ENCODE measurements at places on chromosomes 11 and 22.

DNA sequence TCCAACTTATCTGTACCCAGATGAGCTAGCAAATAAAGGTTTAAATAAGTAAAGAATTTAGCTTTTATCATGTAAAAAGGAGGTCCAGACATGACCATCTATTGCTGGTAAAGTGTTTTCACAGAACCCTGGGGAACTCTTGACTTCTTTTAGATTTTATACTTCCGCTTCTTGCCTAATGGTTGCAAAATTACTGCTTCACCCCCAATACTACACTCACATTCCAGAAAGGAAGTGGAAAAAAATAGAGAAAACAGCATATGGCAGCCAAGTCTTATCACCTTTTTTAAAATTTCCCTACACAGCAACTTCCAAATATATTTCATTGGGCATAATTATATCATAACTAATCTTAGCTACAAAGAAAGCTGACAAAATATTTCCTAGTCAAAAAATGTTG lies 12.1 kb downstream of the BBOX1 start:
- DNase-seq = no peak

GRCh38 chr22:44191036-44191454 lies 10.3 kb downstream of the PARVG start:
- DNase-seq = no peak

- no peak for DNase-seq
These were observed 86.9 kb downstream of the STIM1 start for GRCh38 chr11:3942160-3942955.

GRCh38 chr11:30218278-30218677 lies 12.5 kb upstream of the FSHB start:
- no peak for DNase-seq

DNA sequence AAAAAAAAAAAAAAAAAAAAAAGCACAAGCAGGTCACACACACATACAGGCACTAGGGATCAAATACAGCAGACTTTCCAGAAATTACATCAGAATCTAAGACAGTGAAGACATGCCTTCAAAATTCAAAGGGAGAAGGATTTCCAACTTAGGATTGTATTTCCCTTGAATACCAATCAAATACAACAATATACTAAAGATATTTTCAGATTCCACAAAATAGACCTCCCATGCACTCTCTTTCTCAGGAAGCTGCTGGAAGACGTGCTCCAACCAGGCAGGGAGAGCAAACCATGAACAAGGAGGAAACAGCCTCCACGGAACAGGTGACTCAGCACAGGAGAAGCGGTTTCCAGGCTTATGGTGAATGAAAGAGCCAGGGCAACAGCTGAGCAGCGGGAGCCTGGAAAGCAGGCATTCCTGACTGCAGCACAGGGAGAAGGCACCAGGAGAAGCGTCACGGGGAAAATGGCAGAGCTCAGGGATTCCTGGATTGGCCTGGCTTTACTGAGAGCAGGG lies 32.0 kb downstream of the TMEM184B start:
- no peak for DNase-seq

- DNase-seq = no peak
These were observed 76.7 kb upstream of the KCNQ1OT1 start for GRCh38 chr11:2776351-2777061.

DNA sequence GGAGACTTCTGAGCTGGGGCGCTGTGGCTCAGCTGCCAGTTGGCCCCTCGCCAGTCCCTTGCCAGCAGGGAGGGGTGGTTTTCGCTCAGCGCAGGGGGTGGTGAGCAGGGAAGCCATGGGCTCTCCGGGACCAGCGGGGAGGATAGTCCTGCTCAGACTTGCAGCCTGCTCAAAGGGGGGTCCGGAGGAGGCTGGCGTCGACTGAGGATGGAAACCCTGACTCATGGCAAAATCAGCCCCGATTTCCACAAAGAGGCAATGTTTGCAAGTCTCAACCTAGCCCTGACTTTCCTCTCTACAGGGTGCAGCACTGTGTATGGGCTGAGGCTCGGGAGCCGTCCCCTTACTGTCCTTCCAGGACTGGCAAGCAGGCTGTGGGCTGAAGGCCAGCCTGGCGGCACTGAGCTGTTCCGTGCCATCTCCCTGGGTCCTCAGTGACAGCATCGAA lies 35.1 kb downstream of the FBLN1 start:
- no peak for DNase-seq

DNA sequence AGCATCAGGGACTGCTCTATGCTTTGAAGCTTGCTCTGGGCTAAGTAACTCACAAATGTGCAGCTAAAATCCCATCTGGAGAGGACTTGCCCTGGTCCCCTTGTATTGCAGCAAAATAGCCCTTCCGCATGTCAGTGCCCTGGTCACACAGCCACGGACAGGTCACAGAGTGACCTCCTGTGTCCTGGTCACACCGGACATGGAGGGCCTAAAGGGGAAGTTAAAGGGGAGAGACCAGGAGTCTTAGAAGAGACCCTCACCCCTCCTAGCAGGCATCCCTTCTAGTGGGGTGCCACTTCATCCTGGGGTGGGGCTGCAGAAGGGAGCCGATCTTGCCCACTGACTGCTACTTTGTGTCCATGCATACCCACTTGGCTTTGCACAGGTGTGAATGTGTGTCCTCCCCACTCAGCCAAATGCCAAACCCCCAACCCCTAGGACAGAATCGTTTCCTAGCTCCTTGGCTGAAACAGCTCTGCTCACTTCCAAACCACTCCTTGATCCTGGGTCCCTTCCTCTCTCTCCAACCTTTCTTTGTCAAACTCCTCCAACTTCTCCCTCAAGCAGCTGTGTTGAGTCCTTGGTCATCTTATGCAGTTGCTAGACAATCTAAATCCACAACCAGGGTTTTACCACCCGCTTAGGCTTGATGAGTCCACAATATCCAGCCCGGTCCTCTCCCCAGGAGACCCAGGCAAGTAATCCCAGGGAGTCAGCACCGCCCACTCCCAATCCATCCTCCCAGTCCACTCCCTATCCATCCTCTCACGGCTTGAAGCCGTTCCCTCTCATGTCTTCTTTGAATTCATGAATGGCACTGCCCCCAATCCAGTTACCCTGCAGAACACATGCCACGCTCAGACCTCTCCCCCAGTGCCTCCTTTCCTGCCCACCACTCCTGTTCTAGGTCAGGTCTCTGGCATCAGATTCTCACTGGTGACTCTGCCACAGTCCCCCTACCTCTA lies 3.3 kb upstream of the FXYD6 start:
- DNase-seq = no peak

- no peak for DNase-seq
These were observed 1.7 kb upstream of the LRRC74B start for GRCh38 chr22:21043860-21044535.

DNA sequence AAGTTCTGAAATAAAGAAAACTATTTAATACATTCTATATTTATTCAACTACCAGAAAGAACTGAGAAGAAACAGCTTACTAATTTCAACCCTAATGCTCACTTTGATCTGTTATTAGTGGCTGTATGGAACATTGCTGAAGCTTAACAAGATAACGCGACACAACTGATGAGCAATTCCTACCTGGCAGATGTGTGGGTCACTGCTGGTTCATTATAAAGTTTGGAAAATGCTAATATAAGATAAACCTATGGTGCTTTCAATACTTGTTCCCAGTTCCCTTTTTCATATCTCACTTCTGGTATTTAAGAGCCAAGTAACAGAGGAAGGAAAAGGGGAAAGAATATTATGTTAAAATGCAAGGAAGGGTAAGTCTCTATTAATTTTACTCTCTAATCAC lies 10.5 kb downstream of the CTSC start:
- no peak for DNase-seq

- no peak for DNase-seq
These were observed 10.8 kb downstream of the PATL1 start for GRCh38 chr11:59658036-59658435.

- DNase-seq = no peak
These were observed 53.9 kb downstream of the MICAL2 start for GRCh38 chr11:12164061-12165014.

DNA sequence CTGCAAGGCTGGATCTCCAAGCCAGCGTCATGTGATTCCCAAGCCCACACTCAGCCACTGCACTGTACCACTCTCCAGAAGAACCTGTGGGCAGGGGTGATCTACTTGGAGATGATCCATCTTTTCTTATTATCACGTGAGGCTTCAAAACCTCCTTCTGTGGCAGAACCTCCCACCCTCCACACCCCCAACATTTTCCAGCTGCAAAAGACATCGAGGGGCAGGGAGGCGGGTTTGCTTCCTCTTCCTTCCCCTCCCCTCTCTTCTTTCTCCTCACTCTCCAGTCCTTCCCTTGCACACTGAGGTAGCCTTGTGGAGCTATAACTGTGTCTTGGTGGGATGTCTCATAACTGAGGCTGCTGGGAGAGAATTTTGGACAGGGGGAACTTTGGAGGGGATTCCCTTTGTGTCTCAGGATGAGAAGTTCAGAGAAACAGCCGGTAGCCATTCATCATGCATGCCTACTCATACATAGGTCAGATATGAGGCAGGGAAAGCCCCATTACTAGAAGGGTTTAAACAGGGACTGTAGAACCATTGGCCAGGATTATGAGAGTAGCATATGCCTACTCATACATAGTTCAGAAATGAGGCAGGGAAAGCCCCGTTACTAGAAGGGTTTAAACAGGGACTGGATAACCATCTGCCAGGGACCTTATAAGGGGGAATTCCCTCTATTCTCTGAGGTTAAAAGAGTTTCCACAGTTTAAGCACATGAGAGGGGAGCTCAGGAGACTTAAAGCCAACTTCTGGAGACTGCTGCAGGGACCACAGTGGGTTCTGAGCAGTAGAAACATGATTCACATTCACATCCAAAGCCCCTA lies 420.7 kb upstream of the CADM1 start:
- peak; percentile 93 for DNase-seq

DNA sequence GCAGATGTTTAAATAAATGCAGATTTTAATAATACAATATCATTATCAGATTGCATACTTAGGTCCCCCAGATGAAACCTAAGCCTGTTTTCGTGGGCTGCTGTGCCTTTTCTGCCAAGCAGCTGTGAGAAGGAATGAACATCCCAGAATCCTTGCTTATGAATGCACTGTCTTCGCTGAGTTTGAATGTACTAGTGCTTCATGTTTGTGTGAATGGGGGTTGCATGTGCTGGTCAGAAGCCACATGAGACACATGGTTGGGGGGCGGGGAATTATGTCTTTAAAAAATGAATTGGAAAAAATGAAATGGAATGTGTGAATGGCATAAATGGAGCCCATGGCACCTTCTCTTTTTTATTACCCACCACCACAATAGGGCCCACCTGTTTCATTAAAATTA lies 125.4 kb upstream of the HSD17B12 start:
- DNase-seq = no peak

- no peak for DNase-seq
These were observed 128.3 kb downstream of the TEAD1 start for GRCh38 chr11:12802418-12803085.

GRCh38 chr11:107014871-107015270 lies 3.4 kb downstream of the GUCY1A2 start:
- no peak for DNase-seq

GRCh38 chr11:131447277-131447815 lies 76.9 kb downstream of the NTM start:
- no peak for DNase-seq

- no peak for DNase-seq
These were observed 56.4 kb downstream of the DHCR7 start for GRCh38 chr11:71391796-71392195.

- no peak for DNase-seq
These were observed 42.5 kb downstream of the RBFOX2 start for GRCh38 chr22:35986088-35986487.

GRCh38 chr22:35328472-35328885 lies 28.8 kb downstream of the TOM1 start:
- no peak for DNase-seq

GRCh38 chr11:61887839-61888494 lies 3.4 kb downstream of the FADS3 start:
- no peak for DNase-seq

GRCh38 chr22:33070600-33070999 lies 12.4 kb upstream of the SYN3 start:
- DNase-seq = no peak

DNA sequence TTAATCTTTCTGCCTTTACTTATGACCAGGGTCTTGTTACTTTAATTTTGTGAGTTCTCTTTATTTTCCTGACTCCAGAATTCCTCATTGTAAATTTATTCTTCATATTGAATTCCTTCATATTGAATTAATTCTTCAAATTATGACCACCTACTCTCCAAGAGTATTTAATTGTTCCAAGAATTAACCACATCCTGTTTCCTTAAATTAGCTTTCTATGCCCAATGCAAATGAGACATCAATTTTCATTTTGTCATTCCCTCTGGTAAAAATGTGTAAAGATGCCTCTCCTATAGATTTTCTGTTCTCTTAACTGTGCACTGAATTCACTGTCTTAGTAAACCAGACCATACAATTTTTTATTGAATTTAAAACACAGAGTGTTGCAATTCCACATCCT lies 211.2 kb upstream of the GRIA4 start:
- DNase-seq = no peak

DNA sequence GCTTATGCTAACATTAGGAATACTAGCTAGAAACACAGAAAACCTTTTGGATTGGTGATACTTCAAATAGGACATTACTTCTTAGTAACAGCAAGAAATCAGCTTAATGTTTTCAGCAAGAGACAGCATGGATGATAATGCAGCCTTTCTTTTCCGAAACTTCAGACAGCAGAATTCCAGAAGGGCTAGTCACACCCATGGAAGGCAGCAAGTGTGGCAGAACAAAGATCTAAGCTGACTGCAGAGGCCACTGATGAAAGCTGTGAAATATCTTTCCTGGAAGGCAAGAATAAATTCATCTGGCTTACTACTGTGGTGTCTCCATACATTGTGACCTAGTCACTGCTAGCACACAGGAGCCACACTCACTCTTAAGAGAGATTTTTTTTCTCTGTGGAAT lies 100.3 kb downstream of the CCDC83 start:
- no peak for DNase-seq

- DNase-seq = no peak
These were observed 19.8 kb downstream of the FAM118A start for GRCh38 chr22:45329530-45329936.

GRCh38 chr11:123484448-123484847 lies 54.4 kb downstream of the GRAMD1B start:
- no peak for DNase-seq

DNA sequence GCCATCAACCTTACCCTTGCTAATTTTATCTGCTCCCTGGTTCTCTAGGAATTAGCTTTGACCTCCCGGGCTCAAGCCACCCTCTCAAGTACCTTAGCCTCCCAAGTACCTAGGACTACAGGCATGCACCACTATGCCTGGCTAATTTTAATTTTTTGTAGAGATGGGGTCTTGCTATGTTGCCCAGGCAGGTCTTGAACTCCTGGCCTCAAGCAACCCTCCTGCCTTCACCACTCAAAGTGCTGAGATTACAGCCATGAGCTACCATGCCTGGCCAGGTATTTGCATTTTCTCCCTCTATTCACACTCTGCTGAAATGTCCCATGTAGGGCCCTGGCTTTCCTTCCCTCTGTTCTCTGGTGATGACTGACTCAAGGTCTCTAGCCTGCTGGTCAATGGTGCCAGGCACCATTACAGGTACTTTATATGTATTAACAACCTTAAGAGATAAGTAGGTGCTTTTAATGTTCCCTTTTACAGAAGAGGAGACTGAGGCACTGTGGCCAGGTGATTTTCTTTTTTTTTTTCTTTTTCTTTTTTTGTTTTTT lies 8.5 kb upstream of the WDR74 start:
- no peak for DNase-seq

- no peak for DNase-seq
These were observed 246.0 kb downstream of the CADM1 start for GRCh38 chr11:115258216-115258615.
